ENCODE measurements at places on chromosomes 3 and 15.

DNA sequence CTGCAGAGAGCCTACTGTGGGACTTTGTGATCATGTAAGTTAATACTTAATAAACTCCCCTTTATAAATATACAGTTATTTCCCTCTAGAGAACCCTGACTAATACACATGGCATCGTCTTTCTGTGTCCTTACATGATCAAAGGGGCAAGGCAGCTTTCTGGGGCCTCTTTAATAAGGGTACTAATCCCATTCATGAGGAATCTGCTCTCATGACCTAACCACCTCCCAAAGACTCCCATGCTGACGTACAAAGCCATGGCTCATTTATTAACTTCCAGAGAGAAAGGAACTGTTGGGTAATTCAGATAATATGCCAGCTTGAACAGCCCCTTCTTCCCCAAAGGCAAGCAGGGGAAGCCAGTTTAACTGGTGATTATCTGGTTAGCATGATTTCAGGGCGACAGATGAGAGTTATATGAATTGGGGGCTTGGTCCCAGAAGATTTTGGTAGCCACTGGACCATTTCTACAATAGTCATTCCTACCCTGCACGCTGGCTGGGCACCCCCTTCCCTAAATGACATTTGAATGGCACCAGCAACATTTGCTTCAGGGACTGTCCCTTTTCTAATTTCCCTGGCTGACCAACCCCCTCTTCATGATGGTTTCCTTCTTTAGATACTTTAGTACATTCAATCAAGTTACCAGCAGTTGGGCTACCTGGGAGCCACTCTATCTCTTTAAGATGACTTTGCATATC, 83.6 kb upstream of the C3orf80 start:
- no peak for DNase-seq

DNA sequence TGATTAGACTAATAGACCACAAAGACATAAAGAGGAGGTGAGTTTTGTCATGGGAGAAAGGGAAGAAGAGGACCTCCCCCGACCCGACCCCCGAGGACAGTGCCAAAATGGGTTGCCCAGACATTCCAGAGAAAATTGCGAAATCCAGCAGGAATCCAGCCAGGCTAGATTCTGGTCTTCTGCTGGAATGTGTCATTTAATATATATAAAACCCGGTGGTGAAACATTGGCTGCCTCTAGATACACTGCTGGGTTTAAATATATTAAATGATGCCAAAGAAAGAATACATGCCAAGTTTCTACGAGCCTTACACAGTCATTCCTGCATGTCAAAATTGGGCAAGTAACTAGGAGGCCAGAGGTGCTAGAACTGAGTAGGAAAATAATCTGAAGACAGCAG, 45.3 kb upstream of the SPESP1 start:
- DNase-seq, result peak; percentile 84

- peak; percentile 60 for DNase-seq
Measured at GRCh38 chr3:197125636-197126035, 96.0 kb upstream of the MELTF start.

- no peak for DNase-seq
Measured at GRCh38 chr3:152419748-152420147, 151.0 kb downstream of the MBNL1 start.

DNA sequence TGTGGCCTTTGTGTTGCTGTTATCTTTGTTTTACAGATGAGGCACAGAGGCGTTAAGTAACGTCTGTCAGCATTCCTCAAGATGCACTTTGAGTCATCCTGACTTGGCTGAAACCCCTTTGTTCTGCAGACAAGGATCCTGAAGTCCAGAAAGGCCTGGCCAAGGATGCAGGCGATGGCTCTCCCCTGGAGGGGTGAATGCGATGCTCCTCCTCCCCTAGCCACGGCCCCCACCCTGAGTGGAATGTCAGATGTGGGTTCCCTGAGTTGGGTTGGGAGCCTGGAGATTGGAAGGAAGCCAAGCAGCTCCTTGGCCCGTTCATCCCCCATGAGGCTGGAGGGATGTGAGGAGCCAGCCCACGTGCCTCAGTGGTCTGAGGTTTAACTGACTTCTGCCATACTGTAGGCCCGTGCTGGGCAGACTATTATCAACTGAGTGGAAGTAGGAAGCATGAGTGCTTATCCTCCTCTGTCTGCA, 43.3 kb downstream of the POMGNT2 start:
- no peak for DNase-seq

GRCh38 chr3:181176601-181177000, 187.1 kb upstream of the DNAJC19 start:
- peak; percentile 65 for DNase-seq

GRCh38 chr3:111609700-111610099, 14.6 kb upstream of the ZBED2 start:
- DNase-seq, result no peak

- DNase-seq, result no peak
Measured at GRCh38 chr3:112093180-112093522, 7.0 kb downstream of the C3orf52 start.

DNA sequence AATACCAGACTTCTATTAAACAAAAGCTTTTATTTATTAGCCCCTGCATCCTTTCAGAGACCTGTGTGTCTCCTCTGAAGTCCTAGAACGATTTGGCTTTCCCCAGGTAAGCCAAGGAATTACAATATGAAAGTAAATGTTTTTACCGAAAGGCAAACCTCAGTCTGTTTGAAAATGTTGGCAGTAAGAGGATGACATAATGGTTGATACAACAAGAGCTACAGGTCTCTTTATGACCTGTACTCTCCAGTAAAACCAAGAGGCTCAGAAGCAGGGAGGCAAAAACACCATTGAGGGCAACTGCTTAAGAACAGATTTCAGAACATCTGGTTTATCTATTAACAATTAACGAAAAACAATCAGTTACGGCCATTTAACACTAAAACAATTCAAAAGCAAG, 107.8 kb downstream of the ADAM10 start:
- DNase-seq, result no peak

- DNase-seq, result peak; percentile 20
Measured at GRCh38 chr15:94306700-94307650, 75.6 kb downstream of the MCTP2 start.

GRCh38 chr3:129061023-129061887, 676 bp downstream of the GP9 start:
- DNase-seq, result no peak

GRCh38 chr3:49641921-49642707, 32.0 kb upstream of the APEH start:
- no peak for DNase-seq

DNA sequence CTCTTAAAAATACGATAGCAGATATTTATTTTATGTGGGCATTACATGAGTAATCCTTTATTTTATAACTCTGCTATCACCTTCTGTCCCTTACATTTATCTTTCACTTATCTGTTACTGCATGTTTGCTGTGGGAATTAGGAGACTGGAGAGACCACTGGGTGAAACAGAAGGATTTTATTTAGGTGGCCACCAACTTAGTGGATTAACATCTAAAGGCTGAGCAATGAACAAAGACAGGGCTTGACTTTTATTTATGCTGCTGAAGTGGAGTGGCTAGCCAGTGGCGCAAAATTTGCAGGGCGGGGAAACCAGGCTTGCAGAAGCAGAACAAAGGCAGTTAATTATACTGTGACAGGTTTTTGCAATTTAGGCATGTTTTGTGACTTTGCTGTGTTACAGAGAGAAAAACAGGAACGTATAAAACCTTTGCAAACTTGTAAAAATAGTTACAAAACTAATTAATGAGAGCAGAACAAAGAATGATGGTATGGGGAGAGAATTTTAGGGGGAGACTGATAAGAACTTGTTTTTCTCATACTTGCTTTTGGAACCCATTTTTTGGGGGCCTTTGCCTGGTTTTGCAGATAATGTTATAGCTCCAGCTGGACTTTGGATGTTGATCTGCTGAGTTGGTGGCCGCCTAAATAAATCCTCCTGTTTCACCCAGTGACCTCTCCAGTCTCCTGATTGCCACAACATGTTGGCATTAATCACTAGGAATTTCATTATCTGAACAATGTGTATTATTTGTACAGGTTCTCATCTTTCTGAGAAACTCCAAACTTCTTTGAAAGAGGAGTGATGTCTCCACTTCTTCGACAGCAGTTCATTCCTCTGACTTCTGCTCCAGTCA, 18.0 kb downstream of the KLHL24 start:
- peak; percentile 11 for DNase-seq

GRCh38 chr3:195057716-195058115, 213.2 kb downstream of the XXYLT1 start:
- no peak for DNase-seq

GRCh38 chr3:164306042-164306441, 772.3 kb downstream of the SI start:
- no peak for DNase-seq

- no peak for DNase-seq
Measured at GRCh38 chr3:36965440-36965839, 20.6 kb upstream of the TRANK1 start.

DNA sequence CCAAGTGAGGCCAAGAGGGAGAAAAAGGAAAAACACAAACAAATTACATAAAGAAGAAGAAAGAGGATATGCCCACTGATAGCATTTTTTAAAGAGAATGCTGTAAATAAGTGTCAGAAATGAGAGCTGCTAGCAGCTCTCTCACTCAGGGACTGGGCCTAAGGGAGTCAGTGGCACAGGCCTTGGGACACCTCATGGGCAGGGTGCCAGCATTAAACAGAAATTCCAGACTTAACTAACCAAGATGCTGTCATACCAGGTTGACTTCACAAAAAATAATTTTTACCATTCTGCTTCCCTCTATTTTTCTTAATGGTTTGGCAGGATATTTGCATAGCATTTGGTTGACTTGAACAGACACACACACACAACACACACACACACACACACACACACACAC, 92.3 kb upstream of the ADAMTSL3 start:
- peak; percentile 19 for DNase-seq

DNA sequence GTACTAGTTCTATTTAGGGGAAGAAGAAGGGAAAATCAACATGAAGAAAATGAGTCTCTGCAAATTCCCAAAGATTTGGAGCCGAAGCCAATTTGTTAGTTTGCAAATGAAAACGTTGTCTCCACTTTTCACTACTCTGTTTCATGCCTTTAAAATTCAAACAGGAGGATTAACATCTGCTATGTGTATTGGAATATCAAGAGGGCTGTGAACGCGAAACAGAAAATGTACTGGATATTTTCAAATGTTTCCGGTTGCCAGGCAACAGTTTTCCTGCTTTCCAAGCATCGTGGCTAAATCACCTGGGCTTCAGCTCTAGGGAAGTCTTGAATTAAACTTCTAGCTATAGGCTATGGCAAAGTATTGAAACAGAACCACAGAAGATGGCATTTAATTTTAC, 172.8 kb downstream of the KCNMB2 start:
- DNase-seq, result no peak

- DNase-seq, result peak; percentile 60
Measured at GRCh38 chr3:66812136-66812535, 186.0 kb upstream of the KBTBD8 start.

- DNase-seq, result no peak
Measured at GRCh38 chr3:8678751-8679150, 34.2 kb upstream of the SSUH2 start.

- no peak for DNase-seq
Measured at GRCh38 chr15:88513195-88513594, 33.3 kb downstream of the DET1 start.

DNA sequence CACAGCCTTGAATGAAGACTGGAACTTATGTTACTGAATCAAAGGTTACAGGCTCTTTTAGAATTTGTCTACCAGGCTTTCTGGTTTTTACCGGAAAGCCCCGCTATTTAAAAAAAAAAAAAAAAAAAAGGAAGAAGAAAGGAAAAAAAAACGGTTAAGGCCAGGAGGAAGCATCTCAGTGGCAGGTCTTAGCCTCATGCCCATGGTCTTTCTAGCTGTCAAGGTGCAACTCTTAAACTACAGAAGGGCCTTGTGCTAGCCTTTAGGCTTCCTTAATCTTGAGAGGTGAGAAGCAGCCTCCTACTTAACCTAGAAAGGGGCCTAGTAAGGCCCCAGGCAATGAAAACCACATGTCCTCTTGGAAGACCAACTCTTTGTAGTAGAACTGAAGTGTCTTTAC, 77.5 kb downstream of the TBC1D5 start:
- no peak for DNase-seq
